ENCODE measurements at places on chromosomes 6 and 20.

DNA sequence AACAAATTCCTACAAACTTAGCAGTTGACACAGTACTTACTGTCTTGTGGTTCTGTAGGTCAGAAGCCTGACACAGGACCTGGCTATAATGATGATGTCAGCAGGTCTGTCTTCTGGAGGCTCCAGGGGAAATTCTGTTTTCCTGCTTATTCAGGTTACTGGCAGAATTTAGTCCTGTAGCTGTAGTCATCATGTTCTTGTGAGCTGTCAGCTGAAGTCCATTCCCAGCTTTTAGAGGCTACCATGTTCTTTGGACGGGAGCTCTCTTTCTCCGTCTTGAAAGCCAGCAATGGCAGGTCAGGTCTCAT, 99.2 kb downstream of the HIVEP1 start:
- DNase-seq = no peak

DNA sequence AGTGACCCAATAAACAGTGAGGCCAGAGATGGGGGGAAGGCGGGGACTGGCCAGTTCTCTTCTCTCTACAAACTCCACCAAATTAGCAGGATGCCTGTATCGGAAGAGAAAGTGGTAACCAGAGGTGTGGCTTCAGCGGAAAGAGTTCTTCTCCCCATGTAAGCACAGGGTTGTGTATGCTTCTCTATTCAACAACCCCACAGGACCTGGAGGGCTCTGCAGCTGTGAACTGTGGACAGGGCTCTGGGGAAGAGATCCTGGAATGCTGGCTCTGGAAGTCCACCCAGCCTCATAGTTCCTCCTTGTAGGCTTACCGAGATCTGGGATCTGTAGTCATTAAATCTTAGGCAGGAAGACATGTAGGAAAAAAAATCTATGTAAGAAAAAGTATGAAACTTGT, 186.2 kb downstream of the FOXC1 start:
- no peak for DNase-seq

DNA sequence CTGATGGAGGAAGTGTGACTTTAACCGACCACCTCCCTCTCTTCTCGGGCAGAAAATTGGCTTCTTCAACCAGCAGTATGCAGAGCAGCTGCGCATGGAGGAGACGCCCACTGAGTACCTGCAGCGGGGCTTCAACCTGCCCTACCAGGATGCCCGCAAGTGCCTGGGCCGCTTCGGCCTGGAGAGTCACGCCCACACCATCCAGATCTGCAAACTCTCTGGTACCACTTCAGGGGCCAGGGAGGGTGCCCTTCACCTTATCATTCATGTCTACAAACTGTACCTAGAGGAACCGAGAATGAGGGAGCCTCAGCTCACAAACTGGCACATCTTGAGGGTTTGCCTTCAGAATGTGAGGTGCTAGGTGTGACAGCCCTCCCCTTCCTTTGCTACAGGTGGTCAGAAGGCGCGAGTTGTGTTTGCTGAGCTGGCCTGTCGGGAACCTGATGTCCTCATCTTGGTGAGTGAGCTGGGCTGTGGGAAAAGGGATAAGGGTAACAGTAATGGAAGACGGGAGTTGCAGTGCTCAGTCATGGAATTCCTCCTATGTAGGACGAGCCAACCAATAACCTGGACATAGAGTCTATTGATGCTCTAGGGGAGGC, 18.6 kb downstream of the ABCF1 start:
- DNase-seq = no peak

- no peak for DNase-seq
Observed at GRCh38 chr6:156437121-156437879, 339.9 kb upstream of the ARID1B start.

DNA sequence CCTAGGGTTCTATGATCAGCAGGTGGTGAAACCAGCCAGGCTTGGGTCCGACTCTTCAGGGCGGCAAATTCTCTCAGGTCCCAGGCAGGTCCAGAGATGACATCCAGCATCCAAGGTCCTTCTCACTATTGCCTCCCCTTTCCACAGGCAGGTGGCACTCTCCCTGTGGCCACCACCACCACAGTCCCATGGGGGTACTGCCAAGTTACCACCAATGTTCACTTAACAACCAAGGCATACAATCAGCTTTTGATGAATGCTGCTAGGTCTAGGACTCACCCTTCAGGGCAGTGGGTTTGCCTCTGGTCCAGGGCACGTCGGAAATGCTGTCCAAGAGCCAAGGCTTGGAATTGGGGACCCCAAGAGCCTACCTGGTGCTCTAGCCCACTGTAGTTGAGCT, 40.4 kb upstream of the UTRN start:
- no peak for DNase-seq

Measured in stimulated activated CD4-positive, alpha-beta T cell treated with anti-CD3 and anti-CD28 coated beads, TNF-alpha, amount 100 ng/mL, for 24 hours (primary cell).